NCI-H2107 (cell line): ENCODE measurements at places on chromosomes 7 and 10.
A peak's percentile ranks its signal among the peaks of the same experiment; 100 is the strongest.

DNA sequence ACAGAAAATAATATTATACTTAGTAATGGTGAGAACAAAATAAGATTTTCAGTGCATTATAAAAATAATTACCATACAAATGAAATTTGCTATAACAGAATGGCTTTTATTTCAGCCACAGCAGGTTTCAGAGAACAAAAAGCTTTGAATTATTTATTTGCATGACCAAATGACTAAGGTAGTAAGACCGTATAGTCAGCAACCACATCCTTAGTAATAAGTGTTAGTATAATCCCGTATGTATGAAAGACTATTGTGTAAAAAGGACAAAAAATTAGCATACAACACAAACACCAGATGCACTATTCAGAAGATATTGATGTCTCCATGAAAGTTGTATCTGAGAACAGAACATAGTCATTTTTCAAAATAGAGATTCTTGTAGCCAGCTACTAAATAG, 12.2 kb downstream of the PDZD8 start:
- DNase-seq = no peak

- DNase-seq = no peak
These were observed 715.0 kb downstream of the AUTS2 start for GRCh38 chr7:70313271-70313670.

- DNase-seq = no peak
These were observed 20.0 kb downstream of the XPNPEP1 start for GRCh38 chr10:109902992-109903947.

DNA sequence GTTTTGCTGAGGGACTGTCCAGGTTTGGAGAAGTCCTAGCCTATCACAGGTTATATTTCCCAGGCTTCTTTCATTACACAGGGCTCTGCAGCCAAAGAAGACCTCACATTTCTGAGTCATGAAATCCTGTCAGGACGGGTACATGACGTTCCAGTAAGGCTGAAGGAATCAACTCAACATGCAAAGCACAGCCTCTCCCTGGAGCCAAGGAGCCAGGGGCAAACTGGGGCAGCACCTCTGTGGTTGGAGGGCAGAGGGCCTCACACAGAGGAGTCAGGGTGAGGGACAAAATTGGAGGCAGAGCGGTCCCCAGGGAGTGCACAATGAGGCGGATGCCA, 116.3 kb upstream of the GDF10 start:
- no peak for DNase-seq

GRCh38 chr10:124561206-124561605, 99.6 kb downstream of the LHPP start:
- no peak for DNase-seq

DNA sequence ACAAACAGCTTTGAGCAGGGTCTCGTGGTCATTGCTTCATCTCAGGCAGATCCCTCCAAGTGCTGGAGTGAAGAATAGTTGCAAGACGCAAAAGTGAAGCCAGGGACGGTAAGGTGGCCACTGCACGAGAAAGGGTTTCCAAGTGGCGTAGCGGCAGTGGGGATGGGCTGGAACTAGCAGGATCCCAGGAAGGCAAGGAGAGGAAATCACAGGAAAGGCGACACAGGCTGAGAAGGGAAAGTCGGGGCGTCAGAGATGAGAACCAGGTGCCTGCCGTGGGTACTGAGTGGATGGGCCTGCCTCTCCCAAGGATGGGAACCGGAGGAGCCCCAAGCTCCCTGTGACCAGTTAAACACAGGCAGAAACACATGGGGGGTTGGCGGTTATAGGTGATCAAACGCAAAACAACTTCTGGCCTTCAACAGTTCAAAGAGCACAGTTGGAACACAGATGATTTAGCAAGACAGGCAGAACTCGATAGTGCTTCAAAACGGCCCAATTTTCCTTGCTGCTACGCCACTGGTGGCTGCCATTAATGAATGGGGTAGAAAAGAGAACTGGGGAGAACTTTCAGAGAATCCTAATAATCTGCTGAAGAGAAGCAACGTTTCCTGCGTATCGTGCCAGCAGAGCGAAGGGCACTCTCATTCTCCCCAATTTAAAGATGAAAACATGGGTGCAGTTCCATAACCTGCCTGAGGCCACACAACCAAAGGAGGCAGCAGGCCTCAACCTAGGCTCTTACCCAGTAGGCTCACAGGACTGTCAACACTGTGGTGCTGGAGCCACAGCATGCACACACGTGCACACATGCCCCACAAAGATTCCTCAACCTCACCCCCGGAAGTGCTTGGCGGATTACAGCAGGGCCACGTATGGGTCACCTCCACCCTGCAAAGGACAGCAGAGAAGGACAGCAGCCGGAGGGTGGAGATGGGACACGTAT, 61.9 kb downstream of the MAD1L1 start:
- no peak for DNase-seq

GRCh38 chr10:70584909-70585544, 17.5 kb downstream of the PRF1 start:
- peak; percentile 70 for DNase-seq

DNA sequence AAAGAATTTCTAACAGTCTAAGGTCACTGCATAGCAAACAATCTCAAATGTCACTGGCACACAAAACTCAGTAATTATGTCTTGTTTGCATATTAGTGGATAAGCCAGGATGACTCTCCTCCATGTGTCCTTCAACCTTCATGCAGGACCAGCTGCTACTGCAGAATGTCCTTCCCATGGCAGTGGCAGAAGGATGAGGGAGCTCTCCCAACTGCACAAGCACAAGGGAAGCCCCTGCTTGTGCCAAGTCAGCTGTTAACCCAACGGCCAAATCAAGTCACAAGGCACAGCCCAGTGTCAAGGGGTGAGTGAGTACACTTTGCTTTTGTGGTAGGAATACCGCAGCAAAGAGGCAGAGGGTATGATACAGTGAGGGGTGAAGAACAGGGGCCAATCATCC, 59.3 kb upstream of the VWC2 start:
- DNase-seq = no peak
